Astrocyte of the spinal cord (primary cell): ENCODE measurements at places on chromosomes 12 and 14.

DNA sequence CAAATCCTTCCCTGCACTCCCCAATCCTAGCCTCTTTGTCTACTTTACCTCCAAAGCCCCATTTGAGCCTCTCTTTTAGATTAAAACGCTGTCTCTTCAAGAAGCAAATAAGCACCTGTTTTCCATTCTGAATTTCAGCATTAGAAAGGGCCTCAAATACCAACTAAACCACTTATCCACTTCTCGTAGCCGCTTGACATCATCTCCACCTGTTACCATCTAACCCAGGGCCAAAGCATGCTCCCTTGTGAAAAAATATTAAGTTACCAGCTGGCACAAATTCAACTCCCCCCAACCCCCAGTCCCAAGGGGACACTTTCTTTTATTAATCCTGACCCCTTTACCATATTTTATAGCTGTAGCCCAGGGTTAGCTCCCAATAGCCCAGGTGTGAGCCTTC, 43.1 kb downstream of the GPHB5 start:
- no peak for DNase-seq

DNA sequence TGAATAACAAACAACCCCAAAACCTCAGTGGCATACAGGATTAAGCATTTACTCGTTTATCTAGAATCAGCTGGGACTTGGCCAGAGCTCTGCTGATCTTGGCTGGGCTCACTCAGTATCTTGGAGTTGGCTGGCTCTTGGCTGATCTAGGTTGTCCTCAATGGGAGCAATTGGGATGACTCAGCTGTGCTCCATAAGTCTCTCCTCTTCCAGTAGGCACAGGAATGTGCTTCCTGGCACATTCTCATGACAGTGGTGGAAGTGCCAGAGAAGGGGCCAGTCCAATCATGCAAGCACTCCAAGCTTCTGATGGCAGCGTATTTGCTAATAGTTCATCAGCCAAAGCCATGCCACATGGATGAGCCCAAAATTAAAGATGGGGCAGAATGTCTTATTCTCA, 41.7 kb upstream of the ANO4 start:
- peak; percentile 4 for DNase-seq

DNA sequence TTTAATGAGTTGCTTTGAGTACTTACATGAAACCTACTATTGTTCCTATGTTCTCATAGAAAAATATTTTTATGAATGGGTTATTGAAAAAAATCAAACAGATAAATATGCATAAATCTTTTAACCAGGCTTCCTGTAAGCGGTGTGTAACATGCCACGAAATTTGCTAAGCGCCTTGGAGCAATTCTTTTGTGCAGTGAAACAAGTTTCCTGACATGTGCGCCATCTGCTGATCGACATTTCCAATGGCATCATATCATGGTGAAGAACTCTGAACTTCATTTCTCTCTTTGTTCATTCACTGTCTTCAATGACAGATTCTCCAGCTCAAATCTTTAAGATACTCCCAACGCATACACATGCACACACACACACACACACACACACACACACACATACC, 145.6 kb upstream of the NAV3 start:
- DNase-seq, result peak; percentile 83

- no peak for DNase-seq
Measured at GRCh38 chr12:2011643-2012607, 7.7 kb upstream of the DCP1B start.

DNA sequence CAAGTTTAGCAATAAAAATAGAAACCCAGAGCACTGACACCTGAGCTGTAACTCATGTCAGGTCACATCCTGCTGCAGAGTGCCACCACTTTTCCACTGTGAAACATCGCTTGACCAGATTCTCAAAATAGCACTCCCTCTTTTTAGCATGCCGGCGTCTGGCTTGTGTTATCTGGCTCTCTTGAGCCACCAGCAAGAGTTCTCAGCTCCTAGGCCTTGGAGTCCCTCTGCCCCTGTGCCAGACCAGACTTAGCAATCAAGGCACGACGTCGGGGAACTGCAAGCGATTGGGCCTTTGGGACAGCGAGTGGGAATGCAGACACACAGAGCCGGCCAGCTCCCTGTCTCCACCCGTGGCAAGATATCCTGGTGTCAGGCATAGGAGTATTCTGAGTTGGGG, 52.5 kb downstream of the SPIC start:
- no peak for DNase-seq

- DNase-seq, result no peak
Measured at GRCh38 chr12:121996050-121996944, 25.4 kb upstream of the BCL7A start.

GRCh38 chr12:58470266-58471010, 449.9 kb downstream of the LRIG3 start:
- no peak for DNase-seq

DNA sequence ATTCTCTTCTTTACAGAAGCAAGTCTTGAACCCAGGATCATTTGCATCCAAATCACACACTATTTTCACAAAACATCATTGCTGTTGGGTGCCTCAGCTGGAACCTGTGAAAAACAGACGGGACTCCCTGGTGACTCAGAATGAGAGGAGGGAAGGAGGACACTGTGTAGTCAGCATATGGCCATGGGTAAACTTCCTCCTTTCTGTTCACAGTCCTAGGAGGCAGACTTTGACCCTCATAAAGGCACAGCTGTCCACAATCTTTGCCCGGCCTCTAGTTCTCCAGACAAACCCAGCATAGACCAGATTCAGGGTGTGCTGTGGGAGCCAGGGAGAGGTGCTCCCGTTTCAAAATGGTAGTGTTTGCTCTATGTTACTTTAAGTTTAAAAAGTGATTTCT, 62.0 kb downstream of the DYRK2 start:
- DNase-seq, result no peak

DNA sequence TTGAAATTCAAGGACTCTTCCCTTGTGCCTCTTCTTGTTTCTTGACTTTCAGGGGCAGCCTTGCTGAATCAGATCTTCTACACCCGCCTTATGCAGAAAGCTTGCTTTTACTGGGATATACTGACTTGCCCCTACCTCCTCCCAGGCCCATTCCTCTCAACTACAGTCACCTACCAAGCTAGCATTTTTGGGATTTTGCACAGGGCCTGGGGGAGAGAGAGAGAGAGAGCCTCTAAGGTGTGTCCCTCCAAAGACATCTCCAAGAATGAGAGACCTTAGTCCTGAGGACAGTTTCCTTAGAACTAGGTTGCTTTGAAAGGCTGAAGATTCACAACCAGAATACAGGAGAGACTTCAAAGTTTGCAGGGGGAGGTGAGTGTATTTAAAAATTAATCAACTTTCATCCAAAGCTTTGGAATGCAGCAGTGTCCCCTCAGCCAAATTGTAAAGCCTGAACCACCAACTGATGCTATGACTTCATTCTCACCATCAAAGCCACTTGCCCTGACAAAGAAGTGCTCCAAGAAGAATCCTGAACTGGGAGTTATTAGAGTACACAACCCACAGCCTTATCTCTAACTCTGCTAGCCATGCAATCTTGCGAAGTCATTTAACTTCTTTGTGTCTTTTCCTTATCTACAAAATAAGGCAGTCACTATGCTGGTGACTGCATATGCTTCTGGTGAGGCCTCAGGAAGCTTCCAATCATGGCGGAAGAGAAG, 96.1 kb upstream of the EGLN3 start:
- DNase-seq, result no peak

GRCh38 chr12:113440947-113441782, 19.0 kb downstream of the SDSL start:
- no peak for DNase-seq

DNA sequence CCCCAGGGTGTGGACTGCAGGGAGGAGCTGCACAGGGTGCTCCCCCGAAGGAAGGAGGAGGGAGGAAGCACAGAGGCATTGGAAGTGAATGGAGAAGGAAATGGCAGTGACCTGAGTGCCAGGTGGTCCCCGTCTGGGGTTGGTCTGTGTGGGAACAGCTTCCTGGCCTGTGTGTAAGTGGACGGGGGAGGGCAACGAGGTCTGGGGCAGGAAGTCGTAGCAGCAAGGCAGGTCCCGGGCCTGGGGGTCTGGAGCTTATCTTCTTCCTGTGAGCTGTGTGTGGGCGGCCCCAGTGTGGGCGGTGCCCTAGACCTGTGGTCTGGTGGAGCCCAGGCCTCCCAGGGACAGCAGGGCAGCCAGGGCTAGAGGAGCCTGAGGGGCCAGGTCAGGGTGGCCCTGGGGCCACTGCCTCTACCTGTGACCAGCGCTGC, 382.1 kb downstream of the TMEM121 start:
- DNase-seq, result no peak
